Effector CD8-positive, alpha-beta T cell (primary cell): ENCODE measurements at places on chromosomes 12 and 14.

DNA sequence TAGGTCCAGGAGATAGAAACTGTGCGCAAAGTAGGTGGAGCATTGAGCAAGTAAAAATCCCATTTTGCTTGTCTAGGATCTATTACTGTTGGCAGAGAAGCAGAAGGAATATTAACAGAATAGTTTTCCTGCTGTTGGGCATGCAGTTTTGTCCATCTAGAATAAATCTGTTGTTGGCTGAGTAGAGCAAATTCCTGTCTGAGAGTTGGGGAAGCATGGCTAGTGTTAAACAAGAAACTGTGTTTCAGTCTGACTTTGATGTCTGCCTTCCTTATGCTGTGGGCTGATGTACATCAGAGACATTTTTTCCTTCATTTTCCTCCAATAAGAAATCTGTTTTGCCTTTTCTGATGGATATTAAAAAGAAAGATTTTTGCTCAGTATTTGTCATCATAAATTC, 98.2 kb downstream of the RAD52 start:
- DNase-seq, result no peak

DNA sequence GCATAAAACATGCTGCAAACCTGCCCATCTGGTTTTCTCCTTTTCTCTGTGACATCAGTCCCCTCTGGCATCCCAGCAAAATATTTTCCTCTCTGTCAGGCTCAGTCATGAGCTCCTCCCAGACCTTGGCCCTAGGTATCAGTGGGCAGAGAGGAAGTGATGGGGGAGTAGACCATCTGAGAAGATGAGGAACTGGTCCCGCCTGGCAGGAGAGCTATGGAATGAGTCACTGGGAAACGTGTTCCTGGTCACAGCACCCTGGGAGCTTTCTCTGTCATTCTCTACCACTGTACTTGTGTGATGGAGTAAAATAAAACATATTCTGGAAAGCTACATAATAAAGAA, 5.0 kb upstream of the SRSF9 start:
- DNase-seq, result no peak

GRCh38 chr12:113439606-113440030, 17.4 kb downstream of the SDSL start:
- no peak for DNase-seq

- DNase-seq, result no peak
Measured at GRCh38 chr12:42473561-42473960, 116.0 kb downstream of the PRICKLE1 start.

DNA sequence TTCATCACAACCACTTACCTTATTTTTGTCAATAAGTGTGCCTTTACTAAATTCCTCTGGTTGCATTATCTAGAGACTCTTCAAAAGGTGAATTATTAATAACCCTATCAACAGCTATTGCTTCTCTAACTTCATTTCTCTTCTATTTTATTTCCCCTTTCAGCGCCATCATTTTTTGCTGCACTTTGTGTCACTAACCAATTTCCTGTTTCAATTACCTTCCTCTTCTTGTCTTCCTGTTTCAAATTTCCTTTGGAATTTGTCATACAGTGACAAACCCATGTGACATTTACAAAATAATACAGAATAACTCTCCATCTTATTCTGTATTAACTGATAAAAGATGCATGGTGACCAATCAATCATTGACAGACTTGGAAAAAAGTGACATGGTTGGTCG, 12.2 kb upstream of the CLEC2A start:
- no peak for DNase-seq

GRCh38 chr12:11568155-11568761, 81.2 kb upstream of the ETV6 start:
- DNase-seq, result no peak

- no peak for DNase-seq
Measured at GRCh38 chr12:58671196-58671595, 249.1 kb downstream of the LRIG3 start.

DNA sequence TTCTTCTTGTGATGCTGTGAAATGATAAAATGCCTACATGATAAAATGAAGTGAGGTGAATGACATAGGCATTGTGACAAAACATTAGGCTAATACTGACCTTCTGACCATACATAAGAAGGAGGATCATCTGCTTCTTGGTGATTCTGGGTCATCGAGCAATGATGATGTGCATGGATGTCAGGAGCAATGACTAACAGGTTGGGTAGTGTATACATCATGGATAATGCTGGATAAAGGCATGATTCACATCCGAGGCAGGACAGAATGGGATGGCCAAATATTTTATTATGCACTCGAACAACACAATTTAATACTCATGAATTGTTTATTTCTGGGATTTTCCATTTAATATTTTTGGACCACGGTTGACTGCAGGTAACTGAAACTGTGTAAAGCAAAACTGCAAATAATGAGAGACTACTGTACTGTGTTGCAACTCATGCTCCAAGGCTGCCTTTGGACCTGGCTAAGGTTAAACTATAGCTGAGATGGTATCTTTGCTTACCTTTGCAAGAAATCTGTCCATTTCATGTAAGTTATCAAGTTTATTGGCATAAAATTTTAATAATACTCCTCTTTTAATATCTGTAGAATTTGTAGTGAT, 7.6 kb upstream of the SLC25A21 start:
- DNase-seq, result no peak
